ENCODE measurements at places on chromosomes 7 and 10.

DNA sequence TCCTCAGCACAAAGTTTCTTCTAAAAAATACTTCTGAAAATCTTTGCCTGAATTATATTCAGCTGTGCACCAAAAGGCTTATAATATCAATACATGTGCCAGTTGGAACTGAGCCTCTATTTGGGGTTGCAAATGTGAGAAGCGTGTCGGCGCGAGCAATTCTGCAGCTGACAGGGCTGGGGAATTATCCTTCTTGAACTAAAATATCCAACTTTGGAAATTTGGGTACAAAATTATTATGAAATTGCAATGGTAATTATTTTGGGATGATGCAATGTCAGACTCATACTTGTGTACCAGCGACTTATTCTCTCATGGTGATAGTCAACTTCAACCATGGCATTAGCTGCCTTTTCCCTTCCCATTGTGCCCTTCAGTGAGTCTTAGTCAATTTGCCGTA, 507.0 kb upstream of the KLF6 start:
- no peak for DNase-seq

DNA sequence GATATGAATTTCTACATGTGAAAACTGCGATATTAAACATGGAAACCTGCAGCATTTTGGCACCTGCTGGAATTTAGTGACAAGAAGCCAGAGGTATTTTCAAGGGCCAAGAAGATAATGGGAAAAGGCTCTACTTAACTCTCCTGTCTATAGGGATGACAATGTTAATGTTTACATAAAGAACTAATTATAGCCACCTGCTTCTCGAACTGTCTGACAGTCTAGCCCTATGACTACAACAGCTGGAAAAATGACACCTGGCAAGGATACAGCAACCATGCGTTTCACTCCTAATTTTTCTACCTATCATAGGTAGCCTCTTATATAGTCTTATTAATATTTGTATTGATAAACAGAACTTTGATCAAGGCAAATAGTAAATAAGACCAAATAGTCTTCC, 49.6 kb downstream of the MAGI2 start:
- DNase-seq: no peak

DNA sequence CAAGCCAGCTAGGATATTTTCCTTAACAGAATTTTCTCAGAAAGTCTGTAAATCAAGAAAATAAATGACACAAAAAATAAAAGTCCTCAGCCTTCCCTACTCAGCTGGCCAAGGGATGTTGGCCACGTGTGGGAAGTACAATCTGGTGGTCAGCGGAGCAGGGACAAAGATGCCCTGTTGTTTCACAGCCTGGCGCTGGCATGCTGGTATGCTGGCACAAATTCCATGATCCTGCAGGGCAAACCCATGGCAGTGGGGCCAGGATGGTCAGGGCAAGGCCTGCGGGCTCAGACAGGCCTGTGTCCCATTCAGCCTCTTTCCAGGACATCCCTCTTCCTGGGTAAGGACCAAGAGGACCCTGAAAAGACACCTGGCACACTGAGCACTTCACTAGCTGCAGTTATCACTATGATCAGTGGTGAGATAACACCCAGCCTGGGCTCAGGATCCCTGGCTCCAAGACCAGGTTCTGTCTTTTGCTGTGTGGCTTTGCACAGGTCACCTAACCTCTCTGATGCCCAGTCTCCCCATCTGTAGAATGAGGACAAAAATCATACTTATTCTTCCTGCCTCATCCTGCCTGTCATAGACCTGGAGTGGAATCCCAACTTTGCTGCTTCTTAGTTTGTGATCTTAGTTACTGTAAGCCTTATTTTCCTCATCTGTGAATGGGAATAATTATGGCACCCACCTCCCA, 10.8 kb upstream of the HSPA12A start:
- no peak for DNase-seq

- DNase-seq: no peak
Observed at GRCh38 chr10:77097625-77098024, 540.0 kb downstream of the KCNMA1 start.

DNA sequence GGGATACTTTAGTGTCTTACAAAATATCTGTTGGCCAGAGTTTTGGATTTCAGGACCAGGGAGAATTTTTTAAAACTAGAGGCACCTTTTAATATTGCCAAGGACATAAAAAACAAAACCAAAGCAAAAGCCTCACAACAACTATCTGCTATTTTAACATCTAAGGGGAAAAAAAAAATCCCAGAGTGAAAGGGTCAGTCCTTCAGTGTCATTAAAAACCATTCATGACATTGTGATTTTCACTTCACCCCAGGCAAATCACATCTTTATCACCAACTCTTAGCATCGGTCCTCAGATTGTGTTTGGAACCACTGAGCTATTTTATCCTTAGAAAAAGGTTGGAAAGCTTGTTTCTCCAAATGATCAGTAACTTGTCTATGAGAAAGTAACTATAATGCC, 10.7 kb downstream of the CEP41 start:
- no peak for DNase-seq

GRCh38 chr10:103445767-103446567, 6.2 kb downstream of the CALHM2 start:
- DNase-seq: peak; percentile 77

DNA sequence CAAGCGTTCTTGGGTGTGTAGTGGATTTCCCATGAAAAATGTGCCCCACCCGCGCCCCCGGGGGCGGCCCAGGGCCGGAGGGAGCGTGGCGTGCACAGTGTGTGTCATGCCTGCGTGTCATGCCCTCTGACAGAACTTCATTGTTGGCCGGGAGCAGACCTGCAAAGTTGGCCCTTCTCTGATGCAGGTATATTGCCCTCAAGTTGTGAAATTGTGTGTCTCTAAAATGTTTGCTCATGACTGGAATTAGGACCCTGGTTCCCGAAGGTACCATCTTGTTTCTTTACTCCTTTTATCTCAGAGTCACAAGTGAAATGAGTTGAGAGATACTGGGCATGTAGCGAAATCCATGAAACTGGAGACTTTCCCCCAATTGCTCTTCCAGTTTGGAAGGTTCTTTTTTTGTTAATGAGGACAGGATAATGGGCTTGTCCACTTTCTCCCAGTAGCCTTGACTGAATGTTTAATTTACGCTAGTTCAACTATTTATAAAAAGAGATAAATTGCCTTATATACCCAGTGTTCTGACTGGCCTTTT, 26.2 kb downstream of the ADK start:
- DNase-seq: peak; percentile 59

DNA sequence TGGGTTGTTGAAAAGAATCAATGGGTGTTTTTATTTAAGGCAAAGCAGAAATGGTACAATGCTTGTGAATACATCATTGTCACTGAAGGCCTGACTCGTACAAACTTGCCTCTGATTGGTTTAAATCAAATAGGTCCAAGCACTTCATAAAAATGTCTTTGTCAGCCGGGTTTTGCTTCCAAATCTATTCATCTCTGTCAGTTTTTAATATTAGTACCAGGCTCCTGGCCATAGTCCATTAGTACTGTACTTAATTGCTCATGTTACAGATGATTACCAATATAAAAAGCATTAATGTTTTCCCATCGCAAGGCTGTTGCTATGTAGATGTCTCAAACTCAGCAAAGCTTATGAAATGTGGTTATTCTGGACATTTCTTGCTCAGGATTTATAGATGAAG, 171.9 kb downstream of the ARID5B start:
- DNase-seq: no peak

- DNase-seq: no peak
Observed at GRCh38 chr7:35596061-35596460, 98.9 kb downstream of the HERPUD2 start.

GRCh38 chr7:3732395-3733005, 431.4 kb downstream of the SDK1 start:
- DNase-seq: no peak

- DNase-seq: no peak
Observed at GRCh38 chr7:64359543-64359942, 45.8 kb downstream of the ZNF736 start.

DNA sequence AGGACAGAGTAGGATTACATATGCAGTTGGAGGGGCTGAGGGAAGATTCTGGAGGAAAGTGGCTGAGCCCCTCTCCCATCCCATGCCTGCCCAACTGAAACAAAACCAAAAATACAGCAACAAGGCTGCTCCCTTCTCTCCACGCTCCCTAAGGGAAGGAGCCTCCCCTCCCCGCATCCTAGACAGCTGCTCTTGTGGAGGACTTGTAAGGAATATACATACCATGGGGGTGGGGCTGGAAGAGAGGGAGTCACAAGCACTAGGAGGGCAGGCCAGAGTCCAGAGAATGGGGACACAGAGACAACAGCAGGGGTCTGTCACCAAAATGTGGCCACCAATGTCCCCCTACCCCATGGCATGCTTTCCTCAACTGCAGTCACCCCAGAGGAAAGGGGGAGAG, 13.2 kb downstream of the LDB1 start:
- no peak for DNase-seq

DNA sequence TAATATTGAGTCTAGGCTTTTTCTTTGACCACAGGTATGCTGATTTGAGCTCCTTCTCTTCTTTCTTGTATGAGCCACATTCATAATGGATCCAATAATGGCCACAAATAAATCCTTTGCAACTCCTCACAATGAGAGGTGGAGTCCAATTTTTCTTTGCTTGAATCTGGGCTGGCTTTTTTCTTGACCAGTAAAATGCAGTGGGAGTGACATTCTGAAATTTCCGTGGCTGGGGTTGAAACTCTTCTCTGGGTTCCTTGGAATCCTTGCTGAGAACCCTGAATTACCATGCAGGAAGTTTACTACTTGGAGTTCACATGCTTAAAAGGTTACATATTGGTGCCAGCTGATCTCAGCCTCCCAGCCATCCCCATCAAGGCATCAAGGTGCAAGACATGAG, 22.4 kb upstream of the FAM180A start:
- DNase-seq: no peak

- no peak for DNase-seq
Observed at GRCh38 chr10:44467090-44467489, 82.2 kb upstream of the CXCL12 start.

GRCh38 chr7:132568962-132569361, 7.3 kb downstream of the PLXNA4 start:
- DNase-seq: no peak

GRCh38 chr7:55304018-55304762, 60.9 kb upstream of the LANCL2 start:
- no peak for DNase-seq

DNA sequence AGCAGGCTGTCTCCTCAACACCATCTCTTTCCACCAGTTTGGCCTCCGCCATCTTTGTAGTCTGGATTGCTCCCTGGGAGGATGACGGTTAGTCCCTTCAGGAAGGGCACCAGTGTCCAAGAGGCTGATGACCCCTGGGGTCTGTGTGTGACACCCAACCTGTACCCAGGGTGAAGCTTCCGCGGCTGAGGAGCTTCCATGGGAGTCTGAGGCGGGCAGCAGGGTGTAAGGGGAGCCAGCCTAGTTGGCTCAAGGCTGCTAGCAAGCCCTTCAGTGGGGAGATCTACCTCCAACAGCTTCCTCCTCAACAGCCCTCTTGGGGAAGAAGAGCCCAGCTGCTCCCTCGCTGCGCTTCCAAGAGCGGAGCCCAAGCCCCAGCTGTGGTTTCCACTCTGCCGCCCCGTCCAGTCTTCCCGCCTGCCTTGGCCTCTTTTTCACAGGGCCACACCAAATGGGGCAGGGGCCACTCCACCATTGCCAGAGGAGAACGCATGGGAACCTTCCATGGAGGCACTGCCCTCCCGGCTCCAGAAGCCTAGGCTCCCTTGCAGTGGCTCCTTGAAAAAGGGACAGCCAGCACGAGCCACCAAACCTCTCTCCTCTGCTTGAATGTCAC, 57.4 kb downstream of the TMEM209 start:
- no peak for DNase-seq

- DNase-seq: no peak
Observed at GRCh38 chr7:143490717-143491306, 13.1 kb downstream of the TAS2R41 start.

DNA sequence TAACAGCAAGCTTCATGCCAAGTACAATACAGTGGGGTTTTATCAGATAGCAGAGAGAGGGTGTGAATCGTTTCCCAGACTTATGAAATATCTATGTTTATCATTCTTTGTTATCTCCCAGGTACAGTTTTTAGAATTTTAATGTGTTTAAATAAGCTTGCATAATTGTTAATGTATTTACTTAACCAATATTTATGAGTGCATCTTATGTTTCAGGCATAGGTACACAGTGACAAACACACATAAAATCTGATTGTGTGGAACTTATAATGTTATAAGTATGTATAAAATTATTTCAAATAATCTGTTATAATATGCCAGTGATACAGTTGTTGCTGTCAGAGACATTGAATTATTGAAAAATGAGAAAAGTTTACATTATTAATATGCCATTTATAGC, 1011.4 kb upstream of the C7orf33 start:
- no peak for DNase-seq

DNA sequence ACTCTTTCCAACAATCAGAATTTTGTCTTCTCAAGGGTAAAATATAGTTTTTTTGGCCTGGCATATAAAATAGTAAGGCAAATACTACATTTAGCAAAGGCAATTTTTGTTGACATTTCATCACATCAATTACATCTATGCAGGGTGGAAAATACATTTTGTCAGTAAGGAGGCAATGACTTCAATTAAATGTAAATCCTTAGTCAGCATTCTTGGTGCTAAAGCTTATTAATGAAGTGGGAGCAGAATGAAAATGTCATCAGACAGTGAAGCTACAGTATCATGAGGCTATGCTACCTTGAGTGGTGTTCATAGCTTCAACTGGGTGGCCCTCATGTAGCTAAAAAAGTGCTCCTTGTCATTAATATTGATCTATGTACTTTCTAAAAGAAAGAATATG, 8.9 kb downstream of the LRRTM3 start:
- no peak for DNase-seq

DNA sequence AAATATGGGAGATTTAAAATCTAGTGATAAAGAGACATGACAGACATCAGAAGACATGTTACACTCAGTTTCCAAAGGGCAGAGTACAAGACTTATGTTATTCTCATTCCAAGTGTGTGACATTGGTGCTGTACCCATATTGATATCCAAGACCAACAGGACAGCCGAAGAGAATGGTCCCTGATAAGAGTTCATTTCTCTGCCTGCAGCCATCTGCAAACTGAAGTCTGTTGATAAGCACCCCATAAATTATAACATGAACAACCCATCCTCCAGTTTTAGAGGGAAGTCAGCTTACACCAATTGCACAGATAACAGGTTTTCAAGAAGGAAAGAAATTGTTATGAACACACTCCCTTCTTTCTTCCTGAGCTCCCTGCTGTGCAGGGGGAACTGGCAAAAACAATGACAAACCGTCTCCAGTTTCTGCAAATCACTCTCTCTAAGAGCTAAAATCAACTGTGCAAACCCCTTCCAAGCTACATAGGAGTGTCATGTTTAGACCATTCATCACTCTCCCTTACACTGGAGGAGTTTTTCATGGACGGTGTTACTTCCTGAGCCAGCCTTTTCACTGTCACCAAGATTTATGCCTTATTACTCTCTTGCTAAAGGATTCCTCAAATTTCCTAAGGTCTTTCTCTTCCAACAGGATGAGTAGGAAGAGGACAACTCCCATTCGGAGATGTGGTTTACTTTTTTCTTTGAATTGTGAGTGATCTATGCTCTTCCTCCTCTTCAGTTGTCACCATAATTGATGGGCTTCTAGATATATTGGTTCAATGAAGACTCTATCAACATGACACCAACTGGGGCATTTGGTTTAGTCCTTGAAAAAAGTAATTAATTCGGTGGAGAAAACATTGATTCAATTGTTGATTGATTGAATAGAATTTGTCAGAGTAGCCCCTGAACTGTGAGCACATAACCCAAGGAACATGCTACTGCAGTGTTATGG, 80.3 kb upstream of the FAM171A1 start:
- DNase-seq: no peak

Data from ureter (tissue), 1 donor.